ENCODE measurements at places on chromosomes 3 and 15. TPM values are rescaled to one million over a fixed set of nuclear protein-coding genes. Genes with fewer than 3 reads are reported as not detected.

DNA sequence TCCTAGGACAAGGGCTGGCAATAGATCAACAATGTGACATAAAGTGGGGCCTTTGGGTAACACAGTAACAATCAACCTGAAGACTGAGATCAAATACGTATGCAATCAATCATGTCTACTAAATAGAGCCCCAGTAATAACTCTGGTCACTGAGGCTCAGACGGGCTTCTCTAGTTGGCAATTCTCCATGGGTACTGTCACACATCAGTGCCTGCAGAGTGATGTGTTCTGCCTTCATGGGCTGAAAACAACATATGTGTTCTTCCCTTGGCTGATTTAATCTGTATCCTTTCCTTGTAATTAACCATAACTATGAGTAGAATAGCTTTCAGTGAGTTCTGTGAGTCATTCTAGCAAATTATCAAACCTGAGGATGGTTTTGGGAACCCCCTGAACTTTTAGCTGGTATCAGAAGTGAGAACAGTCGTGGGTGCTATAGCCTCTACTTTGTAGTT is 113.6 kb downstream of the TMCO5A start:
- DNase-seq: no peak

GRCh38 chr3:190495796-190496195 is 18.1 kb upstream of the IL1RAP start:
- DNase-seq: no peak

DNA sequence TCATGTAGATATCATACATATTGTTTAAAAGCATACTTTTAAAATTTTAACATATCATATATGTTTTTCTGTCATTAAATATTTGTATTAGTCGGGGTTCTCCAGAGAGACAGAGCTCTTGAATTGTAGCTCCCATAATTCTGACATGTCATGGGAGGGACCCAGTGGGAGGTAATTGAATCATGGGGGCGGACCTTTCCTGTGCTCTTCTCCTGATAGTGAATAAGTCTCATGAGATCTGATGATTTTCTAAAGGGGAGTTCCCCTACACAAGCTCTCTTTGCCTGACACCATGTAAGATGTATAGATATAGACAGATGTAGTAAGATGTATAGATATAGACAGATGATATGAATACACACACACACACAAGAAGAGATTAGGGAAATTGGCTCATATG is 161.2 kb upstream of the ABI3BP start:
- DNase-seq: no peak

GRCh38 chr15:72339777-72340177 is 19.8 kb upstream of the CELF6 start:
- DNase-seq: peak; percentile 47

GRCh38 chr3:128864351-128864811 is 15.0 kb upstream of the ACAD9 start:
- peak; percentile 60 for DNase-seq

GRCh38 chr3:24202071-24202470 is 257.0 kb downstream of the NR1D2 start:
- no peak for DNase-seq

DNA sequence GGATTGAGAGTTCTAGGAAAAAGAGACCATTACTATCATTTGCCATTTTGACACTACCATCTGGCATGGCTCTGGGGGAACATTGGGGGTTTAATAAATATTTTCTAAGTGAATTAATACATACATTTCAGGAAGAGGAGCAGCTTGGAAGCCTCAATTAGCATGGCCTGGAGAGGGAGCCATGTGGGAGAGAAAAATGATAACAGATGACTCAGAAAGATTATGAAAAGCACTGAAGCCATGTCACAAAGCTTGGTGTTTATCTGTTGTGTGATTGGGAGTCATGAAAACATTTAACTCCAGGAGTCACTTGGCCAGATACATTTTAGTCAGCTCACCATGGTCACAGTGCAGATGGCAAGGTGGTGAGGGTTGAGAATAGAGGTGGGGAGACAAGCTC is 121.0 kb downstream of the SSR3 start:
- DNase-seq: no peak

DNA sequence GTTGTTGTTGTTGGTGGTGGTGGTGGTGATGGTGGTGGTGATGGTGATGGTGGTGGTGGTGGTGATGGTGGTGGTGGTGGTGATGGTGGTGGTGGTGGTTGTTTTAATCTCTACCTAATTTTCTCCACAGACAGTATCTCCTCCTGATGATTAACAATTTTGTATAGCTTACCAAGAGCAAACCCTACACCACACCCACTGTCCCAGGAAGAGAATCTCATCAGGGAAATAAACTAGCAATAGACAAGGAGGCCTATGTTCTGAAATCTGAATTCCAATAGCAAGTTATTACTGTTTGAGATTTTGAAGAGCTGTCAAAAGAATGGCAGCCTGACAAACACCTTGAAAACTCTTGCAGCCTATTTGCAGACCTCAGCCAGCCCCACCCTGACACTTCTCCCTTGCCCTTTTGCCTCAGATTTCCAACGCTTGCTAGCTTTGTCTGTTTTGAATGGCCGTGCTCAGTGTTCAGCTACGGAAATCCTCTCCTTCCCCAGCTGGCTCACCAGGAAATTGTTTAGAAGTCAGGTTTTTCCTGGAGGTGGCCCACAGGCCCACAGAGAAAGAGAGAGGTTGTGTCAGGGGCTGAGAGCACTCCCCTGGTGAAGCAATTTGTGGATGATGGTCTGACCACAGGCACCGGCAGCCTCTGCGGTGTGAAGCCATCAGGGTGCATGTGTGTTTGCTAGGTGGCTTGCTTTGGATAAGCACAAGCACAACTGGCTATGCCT is 101.6 kb downstream of the MAGI1 start:
- peak; percentile 47 for DNase-seq

DNA sequence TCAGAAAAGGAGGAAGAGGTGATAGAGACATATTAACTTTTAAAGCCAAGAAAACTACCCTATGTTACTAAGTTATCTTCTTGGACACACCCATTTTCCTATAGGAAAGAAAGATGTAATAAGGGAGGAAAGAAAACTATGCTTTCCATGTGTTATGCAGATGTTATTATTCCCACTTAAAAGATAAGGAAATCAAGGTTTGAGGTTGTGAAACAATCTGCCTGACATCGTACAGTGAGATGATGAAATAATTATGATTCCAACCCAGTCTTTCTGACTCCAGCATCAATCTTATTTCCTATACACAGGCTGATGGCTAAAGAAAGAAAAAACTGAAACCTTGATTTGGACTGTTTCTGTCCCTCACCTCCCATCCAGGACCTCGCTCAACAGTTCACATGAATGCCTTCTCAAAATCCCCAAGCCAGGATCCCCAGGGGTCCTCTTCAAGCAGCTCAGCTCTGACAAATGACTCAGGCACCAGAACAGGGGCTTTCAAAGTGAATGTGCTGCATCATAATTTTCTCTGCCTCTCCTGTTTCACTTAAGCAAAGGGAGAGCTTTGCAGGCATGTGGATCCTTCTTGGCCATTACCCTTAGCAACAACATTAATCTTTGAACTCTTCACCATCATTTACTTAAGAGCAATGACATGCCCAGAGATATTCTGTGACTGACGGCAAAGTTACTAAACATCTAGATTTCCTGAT is 12.4 kb upstream of the EID1 start:
- DNase-seq: no peak

DNA sequence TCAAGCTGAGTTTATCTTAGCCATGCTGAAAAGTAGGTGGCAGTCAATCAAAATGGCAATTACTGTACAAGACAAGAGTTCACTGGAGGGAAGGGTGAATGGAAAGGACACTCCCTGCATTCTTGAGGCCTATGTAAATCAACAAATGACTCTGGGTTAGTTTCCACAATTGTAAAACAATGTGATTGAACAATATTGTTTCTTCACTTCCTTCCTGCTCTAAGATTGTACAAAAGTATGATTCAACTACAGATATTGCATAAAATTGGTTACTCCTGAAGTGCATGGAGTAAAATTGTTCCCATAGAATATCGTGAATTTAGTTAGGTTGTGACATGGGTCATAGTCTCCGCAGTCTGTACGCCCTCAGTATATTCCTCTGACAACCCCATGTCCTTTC is 277.6 kb downstream of the LPP start:
- no peak for DNase-seq

GRCh38 chr15:81133782-81134461 is at the start of gene CFAP161:
Gene CFAP161 (plus strand): TSS chr15:81134270. CDS start chr15:81134330, 60 bp downstream.
- peak; percentile 91 for DNase-seq

GRCh38 chr3:33322412-33322811 is 45.2 kb downstream of the FBXL2 start:
- DNase-seq: no peak

DNA sequence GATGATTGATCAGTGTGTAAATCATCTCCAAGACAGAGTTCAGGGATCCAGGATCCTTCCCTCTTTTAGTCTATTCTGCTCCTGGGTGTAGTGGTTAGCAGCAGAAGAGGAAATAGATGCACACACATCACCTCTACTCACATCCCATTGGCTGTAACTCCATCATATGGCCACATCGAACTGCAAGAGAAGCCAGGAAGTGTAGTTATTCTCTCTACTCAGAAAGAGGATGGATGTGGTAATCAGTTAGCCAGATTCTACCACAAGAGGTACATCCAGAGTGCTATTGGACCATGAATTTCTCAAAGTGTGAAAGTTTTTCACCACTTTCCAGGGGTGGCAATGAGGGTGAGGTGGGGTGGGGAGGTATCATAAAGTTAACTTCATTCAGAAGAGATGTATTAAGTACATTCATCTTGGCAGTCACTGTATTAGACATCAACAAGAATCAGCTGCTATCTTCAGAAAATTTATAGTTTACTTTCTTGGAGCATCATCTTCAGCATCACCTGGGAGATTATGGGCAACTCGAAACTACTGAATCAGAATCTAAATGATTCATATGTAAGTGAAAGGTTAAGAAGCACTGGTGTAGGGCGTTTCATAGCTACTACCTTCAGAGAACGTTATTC is 60.6 kb upstream of the GAP43 start:
- no peak for DNase-seq

GRCh38 chr3:119295816-119296726 is 1.9 kb downstream of the ARHGAP31 start:
- peak; percentile 34 for DNase-seq

DNA sequence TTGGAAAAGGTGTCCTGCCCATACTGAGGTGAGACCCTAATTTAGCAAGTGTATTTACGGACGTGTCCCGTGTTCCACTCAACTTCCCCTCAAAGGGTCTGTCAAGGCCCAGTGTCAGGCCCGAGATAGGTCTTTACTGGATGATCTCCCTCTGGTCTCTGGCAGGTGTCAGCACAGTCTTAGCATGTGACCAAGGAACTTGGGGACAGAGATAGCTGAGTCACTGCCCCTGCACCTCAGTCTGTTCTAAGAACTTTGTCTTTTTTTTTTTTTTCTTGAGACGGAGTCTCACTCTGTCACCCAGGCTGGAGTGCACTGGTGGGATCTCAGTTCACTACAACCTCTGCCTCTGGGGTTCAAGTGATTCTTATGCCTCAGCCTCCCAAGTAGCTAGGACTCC is 32.1 kb upstream of the ALPK3 start:
- no peak for DNase-seq

- peak; percentile 49 for DNase-seq
Measured at GRCh38 chr15:63447017-63447676, 57.2 kb upstream of the USP3 start.

- DNase-seq: no peak
Measured at GRCh38 chr3:77319711-77320110, 279.8 kb downstream of the ROBO2 start.

DNA sequence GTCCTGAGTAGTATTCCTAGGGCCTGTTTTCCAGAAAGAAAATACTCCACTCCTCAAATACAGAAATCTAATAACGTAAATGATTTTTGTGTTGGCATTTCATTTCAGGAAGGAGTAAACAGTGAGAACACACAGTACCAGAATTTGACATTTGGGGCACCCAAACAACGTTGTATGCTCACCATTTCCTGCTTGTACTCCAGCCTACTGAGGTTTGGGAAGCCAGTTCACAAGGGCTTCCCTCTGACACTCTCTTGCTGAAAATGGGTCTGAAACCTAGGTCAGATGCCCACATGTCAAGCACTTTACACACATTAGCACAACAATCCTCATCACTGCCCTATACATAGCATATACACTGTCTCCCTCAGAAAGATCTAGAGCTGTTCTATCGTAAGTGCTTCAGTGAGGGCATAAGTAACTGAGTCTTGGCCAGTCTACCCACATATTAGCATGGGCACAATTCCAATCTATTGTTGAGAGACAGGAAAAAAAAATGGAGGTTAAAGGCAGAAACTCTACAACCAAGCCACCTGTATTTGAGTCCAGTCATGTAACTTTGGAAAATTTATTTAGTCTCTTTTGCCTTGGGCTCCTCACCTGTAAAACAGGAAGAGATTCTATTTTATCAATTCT is 43.5 kb upstream of the RSL24D1 start:
- no peak for DNase-seq

DNA sequence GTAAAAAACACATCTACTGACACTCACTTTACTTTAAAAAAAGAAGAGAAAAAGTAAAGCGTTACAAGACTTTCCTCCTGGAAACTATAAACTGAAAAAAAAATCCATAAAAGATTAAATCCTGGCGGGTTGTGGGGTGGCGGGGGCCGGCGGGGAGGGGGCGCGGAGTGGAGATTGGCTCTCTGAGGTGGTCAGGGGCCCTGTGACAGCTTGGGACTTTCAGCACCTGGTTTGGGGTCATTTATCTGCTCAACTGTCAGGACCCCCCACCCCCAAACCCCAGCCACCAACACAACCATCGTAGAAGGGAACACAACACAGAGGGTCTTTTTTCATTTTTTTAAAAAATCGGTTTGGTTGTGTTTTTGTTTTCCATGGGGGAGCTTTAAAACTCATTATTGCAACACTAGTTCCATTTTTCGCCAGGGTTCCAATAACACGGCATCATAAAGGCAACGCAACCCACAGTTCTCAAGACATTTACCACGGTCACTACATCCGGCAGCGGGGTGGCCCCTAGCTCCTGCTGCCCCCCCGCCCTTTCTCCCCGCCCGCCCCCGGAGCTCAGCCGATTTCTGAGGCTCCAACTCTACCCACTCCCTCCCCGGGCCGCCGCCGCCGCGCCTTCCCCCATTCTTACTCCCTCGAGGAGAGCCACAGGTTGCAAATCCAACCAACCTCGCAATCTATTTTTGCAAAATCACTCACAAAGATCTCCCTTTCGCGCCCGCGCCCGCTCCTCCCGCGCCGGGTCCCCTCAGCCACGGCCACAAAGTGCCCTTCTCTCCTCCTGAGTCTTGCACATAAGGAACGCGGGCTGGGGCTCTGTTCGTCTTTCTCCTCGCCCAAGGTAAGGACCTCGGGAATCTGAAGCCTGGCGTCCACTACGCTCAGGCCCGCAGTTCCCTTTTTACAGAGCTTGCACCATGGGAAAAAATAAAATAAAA is 1.8 kb downstream of the BCL6 start:
- peak; percentile 84 for DNase-seq

GMNC gene
- 0.09 TPM for total RNA-seq

PLIN1 gene
- total RNA-seq: 0.13 TPM

RBP2 gene
- total RNA-seq: not detected

ZNF774 gene
- total RNA-seq: 2.3 TPM

THAP10 gene
- total RNA-seq: 1.5 TPM

OXSM gene
- 11.0 TPM for total RNA-seq

CLDN16 gene
- not detected for total RNA-seq

ROPN1 gene
- total RNA-seq: not detected

CCDC54 gene
- total RNA-seq: not detected

PCSK6 gene
- total RNA-seq: 10.5 TPM

PLA2G4E gene
- total RNA-seq: 0.80 TPM

RGMA gene
- 16.4 TPM for total RNA-seq

PLCL2 gene
- 25.2 TPM for total RNA-seq

Measured in muscle of leg (tissue), 16 donors.